SK-MEL-5 (cell line): ENCODE measurements at places on chromosomes 2 and 18. TPM values are rescaled to one million over a fixed set of nuclear protein-coding genes. Genes with fewer than 3 reads are reported as not detected.

RPRM gene
- not detected in 2 replicates for total RNA-seq

GLS gene
- total RNA-seq = 116 and 117 TPM in 2 replicates

VWA3B gene
- total RNA-seq = not detected in 2 replicates

PLB1 gene
- 7.0 and 7.4 TPM in 2 replicates for total RNA-seq

GRCh38 chr18:62131301-62131909 lies 55.5 kb downstream of the PIGN start:
- DNase-seq = peak; percentile 68

GRCh38 chr2:133092571-133092970 lies 422.6 kb upstream of the LYPD1 start:
- no peak for DNase-seq

DNA sequence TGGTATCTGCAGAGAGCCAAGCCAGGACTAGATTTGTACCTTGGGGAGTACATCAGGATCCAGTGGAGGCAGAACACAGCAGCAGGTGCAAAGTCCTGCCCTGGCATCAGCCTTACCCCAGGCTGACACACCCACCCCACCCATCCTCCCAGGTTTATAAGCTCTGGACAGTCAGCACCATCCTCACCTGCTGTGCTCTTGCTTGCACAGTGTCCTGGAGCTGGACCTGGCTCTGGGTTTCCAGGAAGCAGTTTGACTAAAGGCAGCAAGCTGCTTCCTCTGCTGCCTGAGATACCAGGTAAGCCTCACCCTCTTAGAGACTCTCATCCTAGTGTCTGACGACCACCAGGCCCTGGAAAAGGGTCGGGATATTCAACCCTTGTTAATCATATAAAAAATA lies at the start of gene SULT1C3:
TSS of gene SULT1C3 (plus strand) at position 183 of the 400 bp plus-strand sequence. CDS start 7,227 bp downstream, outside the sequence.
- DNase-seq = no peak

DNA sequence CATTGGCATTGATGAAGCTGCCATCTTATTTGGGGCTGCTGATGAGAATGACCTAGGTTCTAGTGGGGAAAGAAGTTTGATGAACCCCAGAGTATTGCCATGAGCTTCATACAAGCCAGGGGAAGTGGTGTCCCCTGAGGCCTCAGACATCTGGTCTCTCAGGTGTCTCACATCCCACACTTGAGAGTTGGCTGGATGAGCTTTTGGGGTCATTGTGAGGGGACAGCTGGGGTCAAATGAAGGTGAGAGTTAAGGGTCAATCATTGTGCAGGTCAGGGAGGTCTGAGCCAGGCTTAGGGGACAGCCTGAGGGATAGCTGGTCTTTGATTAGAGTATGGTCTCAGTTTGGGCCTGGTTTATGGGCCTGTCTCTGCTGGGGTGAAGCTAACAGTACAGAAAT lies 336.5 kb downstream of the CYP26B1 start:
- no peak for DNase-seq

GRCh38 chr18:76951456-76952247 lies 129.3 kb downstream of the ZNF236 start:
- no peak for DNase-seq
